Activated CD4-positive, alpha-beta T cell treated with anti-CD3 and anti-CD28 coated beads, Interleukin-2, amount 50 U/mL, for 1 hour (primary cell): ENCODE measurements at places on chromosomes 2 and 18.

- no peak for DNase-seq
These were observed 108.1 kb downstream of the FHOD3 start for GRCh38 chr18:36405611-36406010.

DNA sequence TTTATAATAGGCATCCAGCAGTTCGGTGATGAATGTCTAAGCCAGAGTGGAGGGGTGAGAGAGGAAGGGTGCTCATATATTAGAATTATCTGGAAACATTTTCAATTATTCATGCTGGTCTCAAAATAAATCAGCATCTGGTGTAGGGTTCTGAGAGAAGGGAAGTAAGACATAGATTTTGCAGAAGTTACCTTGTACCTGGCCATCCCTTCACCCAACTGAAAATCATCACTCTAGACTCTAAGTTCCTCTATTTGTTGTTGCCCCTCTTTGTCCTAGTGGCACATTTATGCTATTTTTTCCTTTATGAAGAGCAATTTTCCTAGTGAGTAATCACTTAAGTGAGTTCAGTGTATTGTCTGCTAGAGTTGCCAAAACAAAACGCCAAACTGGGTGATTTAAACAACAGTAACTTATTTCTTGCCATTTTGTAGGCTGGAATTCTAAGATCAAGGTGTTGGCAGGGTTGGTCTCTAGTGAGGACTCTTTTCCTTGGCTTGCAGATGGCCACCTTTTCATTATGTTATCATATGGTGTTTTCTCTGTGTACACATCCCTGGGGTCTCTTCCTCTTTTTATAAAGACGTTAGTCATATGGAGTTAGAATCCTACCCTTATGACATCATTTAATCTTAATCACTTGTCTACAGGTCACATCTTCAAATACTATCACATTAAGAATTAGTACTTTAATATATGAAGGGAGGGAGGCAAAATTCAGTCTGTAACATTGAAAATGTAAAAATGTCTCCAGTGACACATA lies 129.9 kb upstream of the KLHL14 start:
- DNase-seq, result no peak

- no peak for DNase-seq
These were observed 394.7 kb downstream of the FBXO15 start for GRCh38 chr18:73752965-73753364.

DNA sequence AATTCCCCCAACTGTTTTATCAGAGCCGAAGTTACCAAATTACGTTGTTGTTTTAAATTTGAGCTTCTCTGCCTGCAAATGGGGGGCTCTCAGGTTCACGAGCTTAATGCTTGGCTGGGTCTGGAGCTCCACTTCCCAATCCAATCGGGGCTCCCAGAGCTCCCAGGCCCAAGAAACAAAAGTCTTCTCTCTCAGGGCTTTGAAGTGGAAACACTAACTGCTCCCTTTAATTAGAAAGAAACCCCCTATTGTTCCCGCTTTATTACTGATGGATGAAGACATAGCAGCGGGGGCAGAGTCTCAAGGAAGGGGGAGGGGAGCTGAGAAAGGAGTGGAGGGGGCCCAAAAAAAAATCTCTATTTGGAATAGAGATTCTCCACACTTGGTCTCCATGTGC lies 15.6 kb upstream of the PKDCC start:
- DNase-seq, result no peak

GRCh38 chr2:101036562-101036961 lies 34.5 kb downstream of the RPL31 start:
- no peak for DNase-seq

GRCh38 chr18:21134895-21135294 lies 23.3 kb upstream of the ROCK1 start:
- peak; percentile 34 for DNase-seq

DNA sequence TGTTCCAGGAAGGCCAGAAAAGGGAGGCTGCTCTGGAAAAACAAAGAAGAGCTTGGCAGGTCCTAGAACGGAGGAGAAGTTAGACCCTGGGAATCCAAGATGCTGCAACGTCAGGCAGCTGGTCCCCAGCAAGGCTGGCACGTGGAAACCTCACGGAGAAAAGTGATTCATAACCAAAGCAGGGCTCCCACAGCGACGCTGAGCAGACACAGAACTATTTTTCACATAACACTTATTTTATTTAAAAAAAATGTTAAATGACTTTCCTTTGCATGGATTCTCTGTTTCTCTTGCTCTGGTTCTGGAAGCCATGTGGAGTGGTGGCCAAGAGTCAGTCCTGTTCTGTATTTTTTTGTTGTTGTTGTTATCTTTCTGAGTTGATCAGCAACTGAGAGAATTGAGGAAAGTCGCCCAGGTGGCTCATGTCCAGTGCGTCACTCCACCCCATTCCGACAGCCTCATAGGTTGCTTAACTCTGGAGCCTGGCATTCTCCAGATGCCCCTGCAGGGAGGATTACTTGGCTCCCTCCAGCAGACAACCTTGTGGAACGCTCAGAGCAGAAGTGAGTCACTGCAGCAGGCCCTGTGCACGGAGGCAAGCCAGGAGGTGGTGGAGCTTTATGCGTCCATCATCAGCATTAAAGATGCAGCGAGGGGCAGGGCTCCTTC lies 229.9 kb upstream of the HDAC4 start:
- no peak for DNase-seq

GRCh38 chr2:121819846-121820245 lies 64.4 kb downstream of the TSN start:
- DNase-seq, result no peak

DNA sequence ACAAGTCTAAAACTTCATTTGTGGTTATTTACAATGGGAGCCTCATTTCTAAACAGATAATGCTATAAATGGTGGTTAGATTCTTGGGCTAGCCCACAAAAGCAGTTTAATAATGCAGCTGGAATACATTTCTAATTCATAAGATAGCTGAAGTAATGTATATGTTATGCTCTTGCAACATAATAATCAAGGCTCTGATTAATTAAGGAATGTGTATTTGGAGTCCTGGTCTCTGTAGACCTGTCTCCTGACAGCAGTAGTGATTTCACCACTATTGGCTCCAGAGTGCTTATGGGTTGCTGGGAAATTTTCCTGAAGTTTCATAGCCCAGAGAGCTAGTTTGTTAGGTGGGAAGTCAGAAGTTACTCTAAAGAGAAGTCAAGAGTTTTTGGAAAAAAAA lies 21.3 kb upstream of the CDC42EP3 start:
- no peak for DNase-seq

DNA sequence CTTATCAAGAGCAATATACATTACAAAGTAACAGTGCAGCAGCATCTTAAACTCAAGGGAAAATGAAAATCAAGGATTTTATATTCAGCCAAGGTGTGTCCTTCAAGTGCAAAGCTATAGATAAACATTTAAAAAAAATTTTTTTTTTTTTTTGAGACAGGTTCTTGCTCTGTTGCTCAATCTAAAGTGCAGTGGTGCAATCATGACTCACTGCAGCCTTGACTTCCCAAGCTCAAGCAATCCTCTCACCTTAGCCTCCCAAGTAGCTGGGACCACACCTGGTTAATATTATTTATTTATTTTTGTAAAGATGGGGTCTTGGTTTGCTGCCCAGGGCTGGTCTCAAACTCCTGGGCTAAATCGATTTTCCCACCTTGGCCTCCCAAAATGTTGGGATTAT lies 9.0 kb downstream of the CDKL4 start:
- no peak for DNase-seq

DNA sequence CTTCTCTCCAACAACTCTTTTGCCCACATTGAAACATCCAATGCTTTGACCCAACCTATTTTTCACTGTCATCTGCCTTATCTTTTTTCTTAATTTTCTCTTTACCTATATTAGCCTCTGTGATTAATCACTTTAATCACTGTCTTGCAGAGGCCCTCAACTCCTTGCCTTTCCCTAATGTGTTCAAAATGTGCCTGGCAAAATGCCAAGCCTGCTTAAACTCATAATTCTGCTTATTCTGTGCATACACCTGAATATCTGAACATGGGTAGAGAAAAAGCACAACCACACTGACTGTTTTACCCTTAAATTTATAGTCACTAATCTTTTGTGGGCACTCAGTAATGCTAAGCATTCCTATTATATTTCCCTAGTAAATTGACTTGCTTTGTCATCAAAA lies 63.0 kb upstream of the GALNT13 start:
- no peak for DNase-seq
